Mucosa of descending colon (tissue), 3 donors: ENCODE measurements at places on chromosomes 1 and 21. TPM values are rescaled to one million over a fixed set of nuclear protein-coding genes. Genes with fewer than 3 reads are reported as not detected.
A peak's percentile ranks its signal among the peaks of the same experiment; 100 is the strongest.

GRCh38 chr1:113812661-113813135, 422 bp upstream of the RSBN1 start:
- DNase-seq, result peak; percentile 59

GRCh38 chr1:43350976-43351375, 7.8 kb upstream of the CDC20 start:
- no peak for DNase-seq

DNA sequence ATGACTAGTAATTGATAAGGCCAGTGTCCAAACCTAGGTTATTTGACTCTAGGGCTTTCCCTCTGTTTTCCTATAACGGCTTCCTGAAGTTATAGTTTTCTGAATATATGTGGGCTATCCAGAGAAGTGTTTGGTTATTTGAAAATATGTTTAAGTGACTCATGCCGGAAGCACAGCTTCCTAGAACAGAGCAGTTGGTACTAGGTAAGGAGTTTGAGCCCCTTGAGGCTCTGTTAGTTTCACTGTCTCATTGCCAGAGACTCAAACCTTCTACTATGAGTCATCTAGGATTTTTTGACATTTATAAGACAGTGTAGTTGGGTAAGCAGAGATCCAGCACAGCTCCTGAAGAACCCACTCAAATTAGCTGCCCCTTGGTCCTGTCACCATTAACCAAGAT, 27.1 kb upstream of the LEPR start:
- DNase-seq, result no peak

- no peak for DNase-seq
Measured at GRCh38 chr1:19032701-19033514, 76.4 kb upstream of the IFFO2 start.

GRCh38 chr1:216614011-216614934, 109.0 kb downstream of the ESRRG start:
- no peak for DNase-seq

GRCh38 chr1:228650141-228650540, 85.1 kb upstream of the RHOU start:
- DNase-seq, result peak; percentile 29

GRCh38 chr1:56064705-56065104, 514.7 kb downstream of the PLPP3 start:
- DNase-seq, result no peak

DNA sequence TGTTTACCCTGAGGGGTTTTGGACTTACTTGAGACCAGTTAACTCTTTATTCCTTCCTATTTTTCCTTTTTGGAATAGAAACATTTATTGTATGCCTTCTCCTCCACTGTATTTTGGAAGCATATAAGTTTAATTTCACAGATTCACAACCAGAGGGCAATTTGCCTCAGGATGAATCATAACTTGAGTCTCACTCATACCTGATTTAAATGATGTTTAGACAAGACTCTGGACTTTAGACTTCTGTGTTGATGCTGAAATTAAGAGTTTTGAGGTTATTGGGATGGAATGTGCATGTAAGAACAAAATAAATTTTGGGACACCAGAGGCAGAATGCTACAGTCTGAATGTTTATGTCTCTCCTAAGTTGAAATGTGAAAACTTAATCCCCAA, 7.1 kb upstream of the ADAM30 start:
- DNase-seq, result no peak

GRCh38 chr21:43769325-43769958, 6.7 kb downstream of the CSTB start:
- DNase-seq, result no peak

DNA sequence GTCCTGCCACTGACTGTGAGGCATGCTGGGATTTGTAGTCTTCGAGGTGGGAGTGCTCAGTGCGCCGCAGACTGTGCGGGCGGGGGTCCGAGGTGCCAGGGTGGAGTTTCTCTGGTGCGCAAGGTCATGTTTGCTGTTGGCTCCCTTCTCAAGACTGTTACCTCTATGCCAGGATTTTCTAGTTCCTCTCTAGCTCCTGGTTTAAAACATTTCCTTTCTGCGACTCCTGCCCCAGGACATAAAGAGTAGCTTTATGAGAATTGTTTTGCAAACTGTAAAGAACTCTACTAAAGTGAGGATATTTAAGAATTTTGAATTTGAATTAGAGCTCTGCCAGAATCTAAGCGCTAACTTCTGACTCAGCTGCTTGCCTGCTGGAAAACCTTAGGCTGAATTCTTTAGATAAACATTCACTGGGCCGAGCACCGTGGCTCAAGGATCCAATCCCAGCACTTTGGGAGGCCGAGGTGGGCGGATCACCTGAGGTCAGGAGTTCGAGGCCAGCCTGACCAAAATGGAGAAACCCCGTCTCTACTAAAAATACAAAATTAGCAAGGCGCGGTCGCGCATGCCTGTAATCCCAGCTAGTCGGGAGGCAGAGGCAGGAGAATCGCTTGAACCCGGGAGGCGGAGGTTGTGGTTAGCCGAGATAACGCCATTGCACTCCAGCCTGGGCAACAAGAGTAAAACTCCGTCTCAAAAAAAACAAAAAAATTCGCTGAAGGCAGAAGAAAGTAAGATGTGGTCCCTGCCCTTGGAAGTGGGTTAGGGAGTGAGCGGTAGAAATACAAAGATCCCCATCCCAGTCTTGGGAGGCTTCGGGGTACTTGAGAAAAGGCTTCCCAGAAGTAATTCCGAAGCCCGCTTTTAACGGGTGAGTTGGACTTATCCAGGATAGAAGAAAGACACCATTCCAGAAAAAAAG, 992 bp upstream of the USP48 start:
- DNase-seq, result peak; percentile 32

- DNase-seq, result no peak
Measured at GRCh38 chr21:23162198-23162946, 2164.2 kb downstream of the NCAM2 start.

DNA sequence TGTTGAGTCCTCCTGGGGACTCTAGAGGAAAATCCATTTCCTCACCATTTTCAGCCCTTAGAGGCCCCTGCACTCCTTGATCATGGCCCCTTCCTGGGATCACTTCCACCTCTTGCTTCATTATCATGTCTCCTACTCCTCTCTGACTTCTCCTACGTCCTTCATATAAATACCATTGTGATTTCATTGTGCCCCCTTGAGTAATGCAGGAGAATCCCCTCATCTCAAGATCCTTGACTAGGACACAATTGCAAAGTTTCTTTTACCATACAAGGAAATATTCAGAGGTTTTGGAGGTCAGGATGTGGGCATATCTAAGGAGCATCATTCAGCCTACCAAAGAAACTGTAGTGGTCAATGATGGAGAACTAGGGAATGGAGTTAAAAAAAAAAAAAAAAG, 8.8 kb upstream of the GBP6 start:
- no peak for DNase-seq

DNA sequence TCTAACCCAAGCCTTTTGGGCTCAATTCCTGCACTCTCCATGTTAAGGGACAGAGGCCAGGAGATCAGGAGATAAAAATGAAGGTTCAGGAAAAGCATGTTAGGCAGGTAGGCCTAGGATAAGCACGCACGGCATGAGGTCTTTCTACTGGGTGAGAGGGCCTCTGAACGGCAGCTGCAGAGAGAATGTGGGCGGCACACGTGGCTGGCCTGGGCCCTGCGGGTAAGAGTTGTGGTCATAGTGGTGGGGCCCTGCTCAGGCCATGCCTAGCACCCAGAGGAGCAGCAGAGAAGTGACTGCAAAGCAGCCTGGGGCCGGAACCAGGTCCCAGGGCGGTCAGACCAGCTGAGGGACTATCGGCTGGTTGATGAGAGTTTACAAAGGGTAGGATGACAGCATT, 7.5 kb upstream of the FOXO6 start:
- no peak for DNase-seq

GRCh38 chr1:246573491-246573890, 7.2 kb downstream of the CNST start:
- DNase-seq, result no peak

DNA sequence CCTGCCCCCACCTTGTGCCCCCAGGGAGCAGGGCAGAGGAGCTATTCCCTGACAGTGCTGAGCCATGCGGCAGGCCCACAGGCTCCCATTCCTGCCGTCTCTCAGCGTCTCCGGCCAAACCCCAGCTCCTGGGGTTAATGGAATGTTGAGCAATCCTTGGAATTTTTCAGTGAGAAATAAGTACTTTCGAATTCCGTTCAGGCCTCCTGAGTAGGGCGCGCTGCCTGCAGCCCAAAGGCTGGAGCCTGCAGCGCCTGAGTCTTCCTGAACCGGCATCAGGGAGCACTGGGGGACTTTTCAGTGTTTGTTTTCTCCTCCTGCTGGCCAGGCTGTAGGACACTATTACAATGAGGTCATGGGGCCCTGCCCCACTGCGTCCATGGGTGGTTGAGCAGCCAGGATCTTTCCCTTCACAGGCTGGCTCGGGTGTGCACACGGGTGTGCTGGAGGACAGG, 33.3 kb upstream of the CSF1 start:
- DNase-seq, result peak; percentile 36

DNA sequence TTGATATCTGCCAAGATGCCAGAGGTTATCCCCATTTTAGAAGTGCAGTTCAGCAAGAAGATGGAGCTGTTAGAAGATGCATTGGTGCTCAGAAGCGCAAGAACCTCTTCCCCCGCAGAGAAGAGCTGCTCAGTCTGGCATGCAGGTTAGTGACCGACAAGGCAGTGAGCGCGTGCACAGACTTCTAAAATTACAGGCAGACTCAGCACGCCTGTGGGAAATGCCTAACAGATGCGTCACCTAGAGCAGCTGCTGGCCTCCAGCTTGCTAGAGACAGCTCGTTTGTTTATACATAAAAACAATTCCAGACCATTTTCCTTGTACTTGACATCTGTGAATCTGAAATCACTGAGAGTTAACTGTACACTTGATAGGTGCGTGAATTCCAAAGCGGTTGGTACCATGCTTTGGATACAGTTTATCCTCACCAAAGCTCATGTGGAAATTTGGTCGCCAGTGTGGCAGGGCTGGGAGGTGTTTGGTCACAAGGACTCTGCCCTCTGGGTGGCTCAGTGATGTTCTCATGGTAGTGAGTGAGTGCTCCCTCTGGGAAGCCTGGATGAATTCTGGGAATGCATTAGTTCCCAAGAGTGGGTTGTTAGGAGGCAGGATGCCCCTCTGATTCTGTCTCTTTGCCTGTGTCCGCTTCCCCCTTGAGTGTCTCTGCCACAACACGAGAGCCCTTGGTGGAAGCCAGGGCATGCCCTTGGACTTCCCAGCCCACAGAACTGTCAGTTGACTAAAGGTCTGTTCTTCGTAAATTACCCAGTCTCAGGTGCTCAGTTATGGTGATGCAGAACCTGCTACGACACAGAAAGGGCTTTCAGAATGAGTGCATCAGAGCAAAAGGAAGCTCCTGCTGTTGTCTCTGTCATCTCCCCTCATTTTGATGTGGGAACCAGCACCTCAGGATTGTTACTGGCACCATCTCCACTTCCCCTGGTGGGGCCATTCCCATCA, 24.4 kb downstream of the SNAP47 start:
- peak; percentile 29 for DNase-seq

DNA sequence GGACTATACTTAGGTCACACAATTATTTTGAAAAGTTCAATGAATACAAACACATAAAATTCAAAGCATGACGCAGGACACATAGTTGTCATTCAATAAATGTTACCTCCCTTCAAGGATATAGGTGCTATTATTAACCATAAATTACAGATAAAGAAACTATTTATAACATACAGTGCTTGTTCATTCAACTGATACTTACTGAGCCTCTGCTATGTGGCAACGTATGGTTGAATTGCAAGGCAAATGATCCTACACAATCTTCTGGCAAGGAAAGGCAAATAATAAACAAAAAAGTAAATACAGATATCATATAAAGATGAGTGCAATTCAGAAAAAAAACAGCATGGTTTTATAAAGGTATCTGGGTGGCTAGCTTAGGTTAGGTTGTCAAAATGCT, 614.7 kb downstream of the LTN1 start:
- no peak for DNase-seq

- no peak for DNase-seq
Measured at GRCh38 chr1:178796013-178796412, 71.0 kb downstream of the RALGPS2 start.

GRCh38 chr1:168279253-168279652, 1.4 kb upstream of the TBX19 start:
- no peak for DNase-seq

The PLD5 gene
- not detected for total RNA-seq

The LENEP gene
- not detected for total RNA-seq

The OR2T10 gene
- not detected for total RNA-seq

The FAM43B gene
- 0.92 TPM for total RNA-seq

The SLC9C2 gene
- total RNA-seq, result not detected

The OR2T33 gene
- total RNA-seq, result not detected

The WDR4 gene
- 16.1 TPM for total RNA-seq
